ENCODE measurements at places on chromosomes 6 and 20. TPM values are rescaled to one million over a fixed set of nuclear protein-coding genes. Genes with fewer than 3 reads are reported as not detected.

LTB gene
- not detected for total RNA-seq

RAE1 gene
- total RNA-seq: 61.4 TPM

TAAR1 gene
- not detected for total RNA-seq

MUC21 gene
- not detected for total RNA-seq

Measured in A549 treated with GW870086 at 1 μM for 4 hours (cell line).